ENCODE measurements at places on chromosomes 1 and 21.

DNA sequence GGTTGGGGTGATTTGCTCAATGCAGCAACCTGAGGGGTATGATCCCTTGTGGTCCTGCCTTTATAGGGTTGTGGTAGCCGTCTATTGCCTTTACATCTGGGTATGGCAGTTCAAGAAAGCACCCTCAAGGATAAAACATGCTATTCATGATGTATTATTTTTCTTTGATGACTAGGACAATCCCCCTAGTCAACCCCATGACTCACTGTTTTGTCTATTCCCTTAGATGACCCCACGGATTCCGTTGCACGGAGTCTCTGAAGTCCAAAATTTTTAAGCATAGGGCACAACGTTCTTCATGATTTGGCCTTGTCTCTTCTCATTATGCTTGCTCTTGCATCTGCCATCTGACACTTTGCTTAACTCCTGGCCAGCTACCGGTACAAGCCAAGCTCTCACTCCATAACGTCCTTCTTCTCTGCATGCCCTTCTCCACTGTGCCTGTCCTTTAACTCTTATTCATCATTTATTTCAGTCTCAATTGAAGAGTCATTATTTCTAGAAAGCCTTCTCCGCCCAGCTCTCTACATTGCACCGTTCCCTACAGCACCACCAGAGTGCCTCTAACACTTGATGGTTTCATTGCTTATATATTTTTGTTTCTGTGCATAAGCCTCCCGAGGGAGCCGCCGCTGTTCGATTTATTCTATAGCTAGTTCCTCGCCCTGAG, 838 bp upstream of the DISP1 start:
- DNase-seq: no peak

- DNase-seq: no peak
Observed at GRCh38 chr1:172658871-172659453, at the start of gene FASLG. Gene FASLG, plus strand, starts transcription at chr1:172659103. Its CDS starts 99 bp downstream, at chr1:172659202.

DNA sequence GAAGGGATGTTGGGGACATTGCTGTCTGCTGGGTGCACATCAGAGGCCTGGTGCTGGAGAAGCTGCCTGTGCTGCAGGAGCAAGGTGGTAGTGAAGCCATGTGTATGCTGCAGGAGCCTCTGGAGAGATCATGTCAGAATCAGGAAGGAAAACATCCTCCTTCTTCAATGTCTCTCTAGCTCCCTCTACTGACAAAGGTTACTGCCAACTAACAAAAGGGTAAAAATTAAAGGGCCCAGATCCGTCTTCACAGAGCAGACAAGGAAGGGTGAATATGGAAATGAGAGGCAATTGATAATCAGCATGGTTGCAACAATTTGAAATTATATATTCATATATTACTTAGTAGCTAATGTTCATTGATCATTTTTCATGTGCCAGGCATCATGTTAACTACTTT, 32.2 kb downstream of the FAM177B start:
- no peak for DNase-seq

GRCh38 chr1:41466146-41466545, 18.3 kb downstream of the EDN2 start:
- DNase-seq: no peak

- DNase-seq: no peak
Observed at GRCh38 chr1:118335331-118335732, 150.3 kb upstream of the SPAG17 start.

GRCh38 chr1:15350551-15351200, 59.0 kb upstream of the EFHD2 start:
- no peak for DNase-seq

DNA sequence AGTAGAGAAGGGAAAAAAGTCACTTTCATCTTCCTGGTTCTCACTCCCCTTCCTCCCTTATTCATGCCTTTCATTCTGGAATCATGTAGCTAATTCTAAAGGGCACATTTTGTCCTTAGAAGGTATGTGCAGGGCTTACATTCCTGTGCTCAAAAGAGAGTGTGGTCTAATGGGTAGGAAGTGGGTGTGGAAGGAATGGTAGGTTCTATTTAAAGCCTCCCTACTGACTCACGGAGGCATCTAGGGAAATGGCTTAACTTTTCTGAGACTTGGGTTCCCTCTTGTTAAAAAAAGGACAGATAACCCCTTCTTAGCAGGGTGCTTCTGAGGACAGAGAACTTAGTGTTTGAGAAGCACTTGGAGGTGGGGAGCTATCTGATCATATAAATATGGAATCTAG, 249.3 kb upstream of the DUSP10 start:
- DNase-seq: no peak

Data from BE2C (cell line).